ENCODE measurements at places on chromosomes 4 and X.

GRCh38 chr4:182328505-182328904 lies 85.3 kb downstream of the TENM3 start:
- no peak for DNase-seq

DNA sequence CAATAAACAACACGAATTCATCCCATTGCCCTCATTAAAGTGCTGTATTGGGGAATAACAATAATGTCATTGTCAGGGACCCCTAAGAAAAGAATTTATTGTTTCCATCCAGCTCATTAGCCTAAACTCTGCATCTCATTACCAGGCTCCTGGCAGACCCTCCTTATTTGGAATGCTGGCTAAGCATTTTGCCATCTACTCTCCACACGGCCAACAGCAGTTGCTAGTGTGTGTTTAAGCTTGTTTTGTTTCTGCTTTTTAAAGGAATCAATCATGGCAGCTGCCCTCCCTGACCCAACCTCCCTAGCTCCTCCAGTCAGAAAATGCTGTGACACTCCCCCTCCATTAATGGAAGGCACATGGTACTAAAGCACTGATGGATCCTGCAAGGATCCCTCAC lies 43.5 kb downstream of the GATB start:
- DNase-seq: no peak

DNA sequence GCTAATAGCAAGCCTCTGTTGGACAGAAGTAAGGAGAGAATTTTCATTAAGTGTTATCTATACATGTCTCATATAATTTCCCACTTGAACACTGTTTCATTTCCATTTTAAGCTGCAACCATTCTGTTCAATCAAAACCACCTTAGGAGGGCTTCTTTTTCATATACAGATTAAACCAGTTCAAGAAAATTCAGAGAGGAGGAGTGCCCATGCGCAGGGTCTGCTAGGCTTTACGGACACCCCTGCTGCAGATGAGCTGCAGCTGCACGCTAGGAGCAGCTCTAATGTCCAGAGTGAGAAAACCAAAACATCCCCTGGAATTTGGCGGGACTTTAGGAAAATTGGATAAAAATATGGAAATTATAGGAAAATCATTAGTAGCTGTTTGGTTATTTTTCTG lies 541.0 kb downstream of the SPRY1 start:
- no peak for DNase-seq

DNA sequence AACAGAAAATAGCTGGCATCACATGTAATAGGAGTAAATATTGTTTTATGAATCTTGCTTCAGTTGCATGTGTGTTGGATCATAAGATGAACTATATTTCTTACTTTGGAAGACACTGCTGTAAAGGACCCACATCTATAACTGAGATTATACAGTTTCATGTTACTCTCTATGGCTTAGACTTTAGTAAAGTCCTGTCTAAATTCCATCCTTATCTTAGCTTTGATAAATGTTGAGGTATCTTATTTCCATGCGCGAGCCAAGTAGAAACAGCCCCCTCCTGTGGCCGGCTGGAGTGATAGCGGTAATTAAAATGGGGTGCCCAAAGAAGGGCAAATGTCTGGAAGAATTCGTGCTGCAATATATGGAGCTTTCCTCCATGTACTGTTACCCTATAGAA lies 43.0 kb downstream of the CCDC158 start:
- DNase-seq: no peak

GRCh38 chrX:139967300-139967699 lies 2.0 kb upstream of the CXorf66 start:
- DNase-seq: no peak

GRCh38 chr4:38842994-38843393 lies 13.6 kb downstream of the TLR6 start:
- peak; percentile 55 for DNase-seq

DNA sequence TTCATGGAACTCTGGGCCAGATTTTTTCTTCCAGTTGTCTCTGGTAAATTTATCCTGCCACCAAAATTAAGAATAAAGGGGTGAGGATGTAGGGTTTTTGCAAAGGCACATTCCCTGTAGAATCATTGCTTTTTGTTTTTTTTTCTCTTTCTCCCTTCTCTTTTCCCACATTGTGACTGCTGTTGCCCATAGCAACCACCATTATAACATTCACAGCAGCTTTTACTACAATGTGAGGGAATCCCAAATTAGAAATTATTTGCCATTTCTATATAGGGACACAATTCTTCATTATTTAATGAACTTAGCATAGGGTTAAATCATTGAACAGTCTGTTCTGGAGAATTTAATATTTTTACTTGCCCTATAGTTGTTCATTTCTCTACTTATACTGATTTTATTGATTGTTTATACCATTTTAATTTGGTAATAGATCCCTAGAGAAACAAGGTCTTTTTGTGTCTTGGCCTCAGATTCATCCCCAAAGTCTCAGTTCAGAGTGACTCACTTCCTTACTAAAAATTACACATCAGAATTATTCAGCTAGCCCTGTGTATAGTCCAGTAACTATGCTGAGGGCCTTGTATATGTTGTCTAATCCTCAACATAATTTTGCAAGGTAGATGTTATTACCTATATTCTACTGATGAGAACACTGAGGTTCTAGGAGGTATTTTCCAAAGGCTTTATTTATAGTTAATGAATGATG lies 80.8 kb upstream of the ANK2 start:
- DNase-seq: no peak

DNA sequence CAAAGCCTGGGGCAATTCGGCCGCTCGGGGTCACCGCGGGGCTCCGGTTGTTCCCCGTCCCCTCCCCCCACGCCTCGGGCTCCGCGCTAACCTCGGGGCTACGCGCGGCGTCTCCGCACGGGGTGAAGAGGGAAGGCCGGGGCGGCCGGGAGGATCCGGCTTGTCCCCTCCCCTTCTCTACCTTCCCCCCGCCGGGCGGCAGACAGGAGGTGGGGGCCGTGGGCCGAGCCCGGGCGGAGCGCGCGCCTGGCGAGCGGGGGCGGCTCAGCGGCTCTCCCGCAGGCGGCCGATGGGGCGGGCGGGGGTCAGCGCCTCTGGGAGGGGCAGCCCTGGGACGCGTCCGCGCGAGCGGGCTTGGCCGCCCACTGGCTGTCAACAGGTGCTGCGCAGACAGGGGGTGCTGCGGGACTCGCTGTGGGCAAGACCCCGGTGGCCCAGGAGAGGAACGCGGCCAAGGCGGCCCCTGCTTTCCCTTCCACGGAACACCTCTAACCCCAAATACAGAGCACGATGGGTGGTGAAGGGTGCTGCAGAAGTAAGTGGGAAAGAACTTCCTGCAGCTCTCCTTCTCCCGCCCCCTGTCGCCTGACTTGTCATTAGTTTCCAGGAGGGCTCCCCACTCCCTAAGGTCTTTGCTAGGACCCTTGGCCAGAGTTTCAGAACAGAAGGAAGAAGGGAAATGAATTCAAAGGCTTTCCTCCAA lies at the start of gene PDGFC:
TSS of gene PDGFC (minus strand) at position 124 of the 703 bp plus-strand sequence. CDS start 896 bp downstream, outside the sequence.
- no peak for DNase-seq

GRCh38 chrX:132737743-132738142 lies 220.7 kb downstream of the HS6ST2 start:
- DNase-seq: no peak

DNA sequence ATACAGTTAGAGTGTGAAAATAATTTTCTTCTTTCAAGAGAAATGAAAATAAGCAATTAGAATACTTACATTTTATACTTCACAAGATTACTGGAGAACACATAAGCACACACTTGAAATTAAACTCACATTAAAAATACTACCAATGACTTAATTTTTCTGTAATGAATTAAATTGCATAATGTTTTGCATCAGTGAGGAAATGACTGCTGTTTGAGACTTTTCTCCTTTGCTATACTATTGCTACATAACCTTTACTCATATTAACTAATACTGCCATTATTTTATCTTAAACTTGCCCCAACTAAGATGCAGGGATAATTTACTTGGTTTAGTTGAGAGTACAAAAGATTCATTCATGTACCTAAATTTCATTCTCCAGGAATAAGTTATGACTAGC lies 590.9 kb downstream of the ARAP2 start:
- no peak for DNase-seq

DNA sequence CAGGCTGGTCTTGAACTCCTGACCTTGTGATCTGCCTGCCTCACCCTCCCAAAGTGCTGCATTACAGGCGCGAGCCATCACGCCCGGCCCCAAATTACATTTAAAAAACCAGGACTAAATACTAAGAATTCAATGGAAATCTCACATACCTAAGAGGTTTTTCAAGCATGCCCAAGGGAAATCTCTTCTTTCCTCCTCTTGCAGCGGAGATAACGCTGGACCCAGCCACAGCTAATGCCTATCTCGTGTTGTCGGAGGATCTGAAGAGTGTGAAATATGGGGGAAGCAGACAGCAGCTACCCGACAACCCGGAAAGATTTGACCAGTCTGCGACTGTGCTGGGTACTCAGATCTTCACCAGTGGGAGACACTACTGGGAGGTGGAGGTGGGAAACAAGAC lies 7.4 kb downstream of the TRIML1 start:
- no peak for DNase-seq

DNA sequence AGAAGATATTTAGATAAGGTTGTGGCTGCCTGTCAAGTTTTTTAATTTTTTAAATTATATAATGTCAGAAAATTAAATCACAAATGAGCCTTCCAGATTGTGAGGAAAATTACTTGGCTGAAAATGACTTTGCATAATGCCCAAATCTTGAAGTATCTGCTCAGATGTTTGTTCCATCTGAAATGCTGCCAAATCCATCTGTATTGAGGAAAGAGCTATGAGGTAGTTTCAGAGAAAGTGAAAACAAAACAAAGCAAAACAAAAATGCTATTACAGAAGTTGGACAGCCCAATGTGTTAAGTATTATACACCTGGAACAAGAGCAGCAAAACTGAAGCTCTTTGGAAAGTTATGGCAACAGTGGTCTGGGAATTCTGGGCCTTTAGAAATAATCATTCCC lies 23.3 kb upstream of the GUCY1B1 start:
- DNase-seq: no peak

GRCh38 chr4:74114234-74114633 lies 15.2 kb upstream of the CXCL2 start:
- no peak for DNase-seq

Measured in NCI-H2107 (cell line).